MCF 10A (cell line): ENCODE measurements at places on chromosomes 12 and 14. TPM values are rescaled to one million over a fixed set of nuclear protein-coding genes. Genes with fewer than 3 reads are reported as not detected.
A peak's percentile ranks its signal among the peaks of the same experiment; 100 is the strongest.

GRCh38 chr12:89129167-89129870 is 223.0 kb downstream of the DUSP6 start:
- DNase-seq: no peak

DNA sequence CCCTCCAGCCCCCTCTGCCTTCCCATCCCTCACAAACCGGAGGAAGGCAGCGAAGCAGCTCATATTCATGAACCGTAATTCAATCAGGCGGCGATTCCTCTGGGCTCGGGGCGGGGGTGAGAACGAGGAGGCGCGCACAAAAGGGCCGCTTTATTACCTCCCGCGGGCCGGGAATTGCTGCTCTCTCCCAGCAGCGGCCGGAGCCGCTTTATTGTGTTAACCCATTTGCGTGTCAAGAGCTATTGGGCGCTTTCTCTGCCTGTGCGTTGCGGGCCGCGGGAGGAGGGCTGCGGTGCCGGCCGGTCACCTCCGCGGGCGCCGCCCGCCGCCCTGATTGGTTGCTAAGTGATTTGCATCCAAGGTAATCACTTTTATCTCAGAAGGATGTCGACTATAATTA is 4.8 kb downstream of the FAM222A start:
- DNase-seq: no peak

DNA sequence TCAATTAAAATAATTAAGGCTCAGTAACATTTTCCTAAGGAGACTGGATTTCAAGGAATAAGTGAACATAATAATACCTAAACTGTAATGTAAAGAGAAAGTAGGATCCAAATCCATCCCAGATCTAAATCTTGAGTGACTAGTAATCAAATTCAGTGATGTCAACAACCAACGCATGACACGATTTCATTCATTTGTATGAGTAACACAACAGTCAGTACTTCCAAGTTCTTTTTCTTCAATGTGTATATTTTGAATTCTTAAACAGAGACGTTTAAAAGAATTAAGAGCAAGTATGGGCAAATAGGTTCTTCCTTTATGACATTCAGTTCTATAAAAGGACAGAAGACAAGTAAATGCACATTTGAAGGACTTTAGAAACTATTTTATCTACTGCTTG is 104.3 kb upstream of the CNTN1 start:
- DNase-seq: no peak

DNA sequence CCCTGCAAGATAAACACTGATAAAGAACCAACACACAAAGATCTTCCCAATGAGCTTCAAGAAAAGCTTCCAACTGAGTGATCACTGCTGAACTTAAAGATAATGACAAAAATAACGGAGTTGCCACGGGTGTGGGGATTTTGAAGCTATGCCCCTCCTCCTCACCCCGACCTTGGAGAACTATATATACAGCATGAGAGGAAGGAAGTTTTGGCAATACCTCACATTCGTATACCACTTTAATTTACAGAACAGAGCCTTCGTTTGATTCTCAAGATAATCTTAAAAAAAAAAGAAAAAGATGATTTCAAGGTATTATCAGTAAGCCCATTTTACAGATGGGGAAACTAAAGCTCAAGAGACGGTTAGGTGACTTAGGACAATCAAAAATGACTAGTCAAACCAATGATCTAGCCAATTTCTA is 715 bp downstream of the NEK9 start:
- DNase-seq: no peak

DNA sequence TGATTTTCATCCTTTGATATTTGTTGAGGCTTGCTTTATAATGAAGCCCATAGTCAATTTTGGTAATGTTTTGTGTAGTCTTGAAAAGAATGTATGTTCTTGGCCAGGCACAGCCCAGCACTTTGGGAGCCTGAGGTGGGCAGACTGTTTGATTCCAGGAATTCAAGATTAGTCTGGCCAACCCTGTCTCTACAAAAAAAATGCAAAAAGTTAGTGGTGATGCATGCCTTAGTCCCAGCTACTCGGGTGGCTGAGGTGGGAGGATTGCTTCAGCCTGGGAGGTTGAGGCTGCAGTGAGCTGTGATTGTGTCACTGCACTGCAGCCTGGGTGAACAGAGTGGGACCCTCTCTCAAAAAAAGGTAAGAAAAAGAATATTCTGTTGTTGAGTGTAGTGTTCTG is 10.8 kb downstream of the ETNK1 start:
- no peak for DNase-seq

GRCh38 chr14:59869381-59870255 is 958 bp downstream of the RTN1 start:
- no peak for DNase-seq

GRCh38 chr14:102910442-102910841 is 12.0 kb upstream of the AMN start:
- no peak for DNase-seq

GRCh38 chr12:26768611-26769603 is 64.1 kb downstream of the ITPR2 start:
- no peak for DNase-seq

DNA sequence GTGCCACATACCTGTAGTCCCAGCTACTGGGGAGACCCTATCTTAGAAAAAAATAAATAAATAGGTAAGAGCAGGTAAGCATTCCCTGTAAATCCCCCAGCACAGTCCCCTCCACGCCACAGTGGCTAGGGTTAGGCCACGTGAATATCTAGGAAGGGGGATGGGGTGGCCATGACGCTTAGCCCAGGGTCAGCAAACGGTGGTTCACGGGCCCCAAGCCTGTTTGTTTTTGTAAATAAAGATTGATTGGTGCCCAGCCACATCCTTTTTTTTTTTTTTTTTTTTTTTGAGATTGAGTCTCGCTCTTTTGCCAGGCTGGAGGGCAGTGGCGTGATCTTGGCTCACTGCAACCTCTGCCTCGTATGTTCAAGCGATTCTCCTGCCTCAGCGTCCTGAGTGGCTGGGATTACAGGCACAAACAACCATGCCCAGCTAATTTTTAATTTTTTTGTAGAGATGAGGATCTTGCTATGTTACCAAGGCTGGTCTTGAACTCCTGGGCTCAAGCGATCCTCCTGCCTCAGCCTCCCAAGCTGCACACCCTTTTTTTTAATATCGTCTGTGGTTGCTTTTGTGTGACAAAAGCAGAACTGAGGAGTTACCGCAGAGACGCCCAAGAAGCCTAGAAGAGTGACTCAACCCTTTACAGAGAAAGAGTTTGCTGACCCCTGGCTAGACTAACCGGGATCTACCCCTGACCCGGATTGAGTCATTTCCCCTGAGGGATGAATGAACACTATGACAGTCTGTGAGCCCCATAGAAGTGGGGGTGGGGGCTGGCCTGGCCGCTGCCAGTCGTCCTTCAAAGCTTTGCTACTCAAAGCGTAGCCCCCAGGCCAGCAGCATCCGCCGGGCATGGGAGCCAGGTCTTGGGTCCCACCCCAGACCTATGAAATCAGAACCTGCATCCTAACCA is 113.7 kb upstream of the NCOR2 start:
- peak; percentile 91 for DNase-seq

- DNase-seq: no peak
Observed at GRCh38 chr14:75279763-75280290, 1.2 kb downstream of the FOS start.

- DNase-seq: no peak
Observed at GRCh38 chr12:109359131-109359690, 11.5 kb downstream of the MYO1H start.

ORMDL2 gene
- 54.6 and 55.9 TPM in 2 replicates for total RNA-seq

TBX3 gene
- total RNA-seq: 6.6 and 8.0 TPM in 2 replicates

DAO gene
- not detected in 2 replicates for total RNA-seq

JDP2 gene
- total RNA-seq: 38.9 and 45.3 TPM in 2 replicates

BRAP gene
- 22.1 and 24.4 TPM in 2 replicates for total RNA-seq

LRFN5 gene
- total RNA-seq: not detected in 2 replicates

ATXN7L3B gene
- total RNA-seq: 21.1 and 28.2 TPM in 2 replicates

MYH6 gene
- not detected in 2 replicates for total RNA-seq

GPD1 gene
- total RNA-seq: 0.37 and 0.74 TPM in 2 replicates

KRT5 gene
- total RNA-seq: 1,273 and 3,552 TPM in 2 replicates

MDM2 gene
- total RNA-seq: 353 and 383 TPM in 2 replicates

BEST3 gene
- 0.56 TPM in 1 of 2 replicates, not detected in the other for total RNA-seq

RSRC2 gene
- total RNA-seq: 74.9 and 93.4 TPM in 2 replicates

SMCO2 gene
- 0.37 TPM in 1 of 2 replicates, not detected in the other for total RNA-seq
